ENCODE measurements at places on chromosomes 1 and 21. TPM values are rescaled to one million over a fixed set of nuclear protein-coding genes. Genes with fewer than 3 reads are reported as not detected.

DNA sequence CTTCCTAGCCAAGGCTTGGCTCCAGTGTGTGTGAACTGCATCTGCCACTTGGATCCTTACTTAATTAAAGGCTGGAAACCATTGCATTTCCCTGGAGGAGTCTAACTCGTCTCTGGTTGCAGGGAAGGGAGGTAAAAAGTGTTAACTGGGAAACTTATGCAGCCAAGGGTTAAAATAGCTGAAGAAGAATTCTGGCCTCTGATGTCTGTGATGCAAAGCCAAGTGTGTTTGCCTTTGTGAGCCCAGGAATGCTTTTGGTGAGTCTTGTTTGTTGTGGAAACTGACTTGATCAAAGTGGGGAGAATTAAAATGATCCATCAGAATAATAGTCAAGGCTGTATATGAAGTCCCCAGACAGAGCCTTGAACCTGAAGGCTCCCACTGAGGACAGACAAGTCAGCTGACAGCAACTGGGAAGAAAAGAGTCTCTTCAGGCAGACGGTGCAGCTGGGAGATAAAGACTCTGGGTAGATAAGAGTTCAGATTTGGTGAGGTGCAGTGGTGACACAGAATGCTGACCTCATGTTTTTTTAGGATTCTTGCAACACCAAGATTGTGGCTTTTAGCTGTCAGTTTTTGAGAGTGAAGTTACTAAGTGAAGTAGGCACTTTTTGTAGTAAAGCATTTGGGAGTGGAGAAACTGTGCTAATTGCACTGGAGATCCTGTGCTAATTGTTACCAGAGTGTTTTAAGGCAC is 59.5 kb upstream of the WLS start:
- no peak for DNase-seq

The HJV gene
- total RNA-seq: not detected

The CDK11B gene
- 12.8 TPM for total RNA-seq

The CYP4B1 gene
- total RNA-seq: not detected

DNA sequence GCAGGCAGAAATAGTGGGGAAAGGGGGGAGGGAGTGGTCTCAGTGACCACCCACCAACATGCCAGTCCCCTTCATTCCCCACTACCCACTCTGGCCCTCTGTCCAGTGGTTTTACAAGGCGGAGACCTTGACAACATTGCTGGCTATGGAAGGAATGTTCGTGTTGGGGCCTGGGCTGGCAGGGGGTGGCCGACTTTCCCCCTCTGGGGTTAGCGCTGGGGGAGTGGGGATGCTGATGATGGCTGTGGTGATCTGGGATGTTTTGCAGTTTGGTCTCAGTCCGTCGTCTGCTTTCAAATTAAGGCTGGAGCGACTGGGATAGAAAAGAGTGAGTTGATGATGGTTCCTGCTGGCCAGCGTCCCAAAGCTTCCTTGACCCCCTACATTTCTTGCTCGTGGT is 20.3 kb downstream of the DDX20 start:
- DNase-seq: no peak

GRCh38 chr1:161945306-161946060 is 78.2 kb downstream of the OLFML2B start:
- DNase-seq: no peak

The PCSK9 gene
- not detected for total RNA-seq

- no peak for DNase-seq
Observed at GRCh38 chr1:31215065-31215570, 24.6 kb downstream of the NKAIN1 start.

GRCh38 chr1:190192627-190193026 is 285.0 kb downstream of the BRINP3 start:
- no peak for DNase-seq

The TDRKH gene
- 14.1 TPM for total RNA-seq

The LRRC38 gene
- not detected for total RNA-seq

- no peak for DNase-seq
Observed at GRCh38 chr1:14899686-14900085, 253.9 kb upstream of the TMEM51 start.

DNA sequence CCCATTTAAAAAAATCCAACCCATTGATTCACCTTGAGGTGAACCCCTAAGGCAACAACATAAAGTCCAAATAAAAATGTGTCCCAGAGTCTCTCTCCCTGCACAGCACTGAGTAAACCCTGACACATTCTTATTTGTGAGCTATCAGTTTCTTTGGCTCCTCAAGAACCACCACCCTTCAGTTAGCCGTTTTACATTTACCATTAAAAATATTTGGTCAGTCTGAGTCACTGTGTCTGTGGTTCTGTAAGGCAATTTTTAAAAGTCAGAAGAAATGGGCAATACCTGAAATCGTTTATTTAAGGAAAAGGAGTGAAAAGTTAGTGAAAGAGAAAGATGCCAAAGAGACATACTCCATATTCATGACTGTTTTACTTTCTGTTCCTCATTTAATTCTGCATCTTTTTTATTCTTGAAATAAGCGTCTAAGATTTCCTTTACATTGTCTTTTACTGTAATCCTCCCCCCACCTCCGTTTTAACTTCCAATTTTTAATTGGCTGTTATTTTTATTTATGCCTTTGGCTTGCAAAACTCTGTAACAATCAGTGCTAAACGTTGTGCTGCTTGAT is 91.7 kb upstream of the IVNS1ABP start:
- DNase-seq: no peak

- DNase-seq: no peak
Observed at GRCh38 chr1:42946120-42946898, 12.4 kb downstream of the SLC2A1 start.

GRCh38 chr1:47703981-47704596 is 266.2 kb downstream of the FOXD2 start:
- DNase-seq: peak; percentile 67

The LEPROT gene
- 16.0 TPM for total RNA-seq

The ITLN1 gene
- not detected for total RNA-seq

The CACNA1S gene
- not detected for total RNA-seq

DNA sequence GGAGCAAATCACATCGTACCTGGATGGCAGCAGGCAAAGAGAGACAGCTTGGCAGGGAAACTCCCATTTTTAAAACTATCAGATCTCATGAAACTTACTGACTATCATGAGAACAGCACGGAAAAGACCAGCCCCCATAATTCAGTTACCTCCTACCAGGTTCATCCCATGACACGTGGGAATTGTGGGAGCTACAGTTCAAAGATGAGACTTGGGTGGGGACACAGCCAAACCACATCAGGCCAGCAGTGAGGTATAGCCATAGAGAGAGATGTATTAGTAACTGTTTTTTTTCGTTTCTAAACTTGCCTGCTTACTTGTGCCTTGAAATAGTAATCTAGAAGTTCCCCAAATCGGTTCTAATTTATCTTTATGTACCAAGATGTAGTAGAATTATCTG is 48.9 kb downstream of the AK4 start:
- DNase-seq: no peak

The INSRR gene
- total RNA-seq: not detected

GRCh38 chr1:33244143-33244808 is 12.0 kb upstream of the ZNF362 start:
- no peak for DNase-seq

The GTF2B gene
- 49.7 TPM for total RNA-seq

The SPATA46 gene
- not detected for total RNA-seq

- peak; percentile 99 for DNase-seq
Observed at GRCh38 chr1:234612352-234613127, 2.6 kb upstream of the IRF2BP2 start.

GRCh38 chr1:121558514-121558913 is 373.7 kb downstream of the SRGAP2C start:
- DNase-seq: peak; percentile 80

DNA sequence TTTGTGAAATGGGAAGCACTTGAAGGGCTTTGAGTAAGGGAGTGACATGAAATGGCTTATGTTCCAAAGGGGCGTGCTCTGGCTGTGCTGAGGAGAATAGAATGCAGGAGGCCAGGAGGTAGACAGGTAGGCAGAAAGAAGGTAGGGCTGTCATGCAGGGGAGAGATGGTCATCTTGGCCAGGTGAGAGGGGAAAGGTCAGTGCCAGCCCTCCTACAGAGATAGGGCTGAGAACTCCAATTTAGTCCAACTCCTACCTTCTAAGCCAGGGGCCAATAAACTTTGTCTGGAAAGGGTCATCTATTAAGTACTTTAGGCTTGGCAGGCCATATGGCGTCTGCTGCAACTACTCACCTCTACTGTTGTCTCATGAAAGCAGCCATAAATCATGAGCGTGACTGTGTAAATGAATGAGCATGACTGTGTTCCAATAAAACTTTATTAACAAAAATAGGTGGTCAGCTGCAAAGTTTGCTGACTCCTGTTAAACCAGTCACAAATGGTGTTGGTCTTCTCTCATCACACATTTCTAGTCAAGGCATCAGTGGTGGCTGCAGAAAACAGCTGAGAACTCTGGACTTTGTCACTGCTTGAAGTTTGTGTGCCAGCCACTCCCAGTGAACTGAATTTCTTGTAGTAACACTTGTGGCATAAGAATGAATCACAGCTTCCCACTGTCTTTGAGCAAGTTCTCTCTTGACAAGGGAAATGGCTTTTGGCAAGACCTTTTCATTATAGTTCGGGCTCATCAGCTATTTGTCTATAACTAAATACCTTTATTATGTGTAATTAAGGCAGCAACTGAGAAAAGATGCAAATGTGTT is 32.0 kb upstream of the CD2 start:
- DNase-seq: no peak

DNA sequence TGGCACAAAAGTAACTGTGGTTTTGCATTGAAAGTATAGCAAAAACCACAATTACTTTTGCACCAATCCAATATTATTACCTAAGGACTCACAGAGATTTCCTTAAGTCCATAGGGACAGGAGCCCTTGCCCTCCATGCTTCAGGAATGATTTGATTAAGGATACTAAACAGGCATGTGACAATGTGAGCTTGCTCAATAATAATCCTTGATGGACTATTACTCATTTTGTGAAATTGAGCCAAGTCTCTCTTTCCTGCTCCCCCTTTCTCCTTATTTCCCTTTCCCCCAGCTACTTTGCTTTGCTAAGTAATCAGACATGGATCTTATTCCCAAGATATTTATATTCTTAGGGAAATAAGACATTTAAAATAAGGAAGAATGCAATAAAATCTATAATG is 21.6 kb upstream of the RGL1 start:
- no peak for DNase-seq

The TSNAX gene
- 34.5 TPM for total RNA-seq

DNA sequence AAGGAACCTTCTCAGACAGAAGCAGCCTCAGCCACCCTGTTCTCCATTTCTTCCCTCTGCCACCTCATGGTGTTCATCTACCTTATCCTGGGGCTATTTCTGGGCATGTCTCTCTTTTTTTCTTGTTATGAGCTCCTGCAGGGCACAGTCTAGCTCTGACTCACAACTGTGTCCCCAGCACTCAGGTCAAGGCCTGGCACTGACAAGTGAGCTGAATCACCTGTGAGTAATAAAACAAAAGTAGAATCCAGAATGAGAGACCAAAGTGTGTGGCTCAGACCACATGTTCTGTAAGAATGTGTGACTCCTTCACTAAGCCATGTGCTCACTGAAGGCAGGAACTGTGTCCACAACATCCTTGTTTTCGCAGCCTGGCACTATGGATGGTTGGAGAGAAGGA is 23.2 kb downstream of the C1orf94 start:
- peak; percentile 35 for DNase-seq

- DNase-seq: no peak
Observed at GRCh38 chr1:62912028-62912638, 128.2 kb downstream of the ATG4C start.

GRCh38 chr1:174659823-174660222 is 212.1 kb downstream of the GPR52 start:
- peak; percentile 24 for DNase-seq

DNA sequence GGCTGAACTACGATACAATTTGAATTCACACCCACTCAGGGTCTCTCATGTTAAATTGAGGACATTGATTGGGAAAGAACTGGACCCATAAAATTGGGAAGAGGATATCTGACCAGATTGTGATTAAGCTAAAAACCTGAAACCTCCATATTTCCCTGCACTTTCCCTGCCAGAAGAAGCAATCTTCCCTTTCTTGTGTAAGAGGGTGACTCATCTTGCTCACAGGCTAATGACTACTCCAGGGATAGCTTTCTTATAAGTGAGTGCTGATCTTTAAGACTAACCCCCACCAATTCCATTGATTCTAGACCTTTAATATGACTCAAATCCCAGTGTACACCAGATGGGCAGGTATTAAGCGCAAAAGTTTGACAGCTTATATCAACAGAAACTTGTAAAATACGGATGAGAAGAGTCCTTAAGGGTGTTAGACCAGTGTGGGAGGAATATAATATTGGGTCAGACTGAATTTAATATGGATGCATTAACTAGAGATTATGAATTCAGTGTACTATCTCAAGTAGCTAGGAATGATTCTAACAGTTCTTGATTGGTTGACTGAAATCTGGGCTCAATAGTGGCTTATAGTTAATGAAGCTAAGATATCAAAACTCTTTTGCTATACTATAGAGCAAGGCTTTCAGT is 12.1 kb upstream of the SGIP1 start:
- no peak for DNase-seq

The TMOD4 gene
- total RNA-seq: not detected

DNA sequence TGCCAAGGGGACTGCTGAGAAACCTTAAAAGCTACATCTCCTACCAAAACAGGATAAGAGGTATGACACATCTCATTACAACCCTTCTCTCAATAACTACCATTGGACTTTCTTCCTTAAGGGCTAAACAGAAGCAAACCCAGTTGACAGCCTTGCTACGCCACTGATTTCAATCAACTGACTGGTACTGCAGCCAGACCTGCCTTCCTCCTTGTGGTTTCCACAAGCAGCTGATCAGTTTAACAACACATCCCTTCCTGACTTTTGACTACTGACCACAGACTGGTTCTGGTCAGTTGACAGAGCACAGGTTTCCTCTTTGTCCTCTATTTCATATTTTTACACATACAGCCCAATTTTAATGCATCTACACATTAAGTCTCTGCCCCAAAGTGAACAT is 108.8 kb downstream of the ADAMTS1 start:
- no peak for DNase-seq

DNA sequence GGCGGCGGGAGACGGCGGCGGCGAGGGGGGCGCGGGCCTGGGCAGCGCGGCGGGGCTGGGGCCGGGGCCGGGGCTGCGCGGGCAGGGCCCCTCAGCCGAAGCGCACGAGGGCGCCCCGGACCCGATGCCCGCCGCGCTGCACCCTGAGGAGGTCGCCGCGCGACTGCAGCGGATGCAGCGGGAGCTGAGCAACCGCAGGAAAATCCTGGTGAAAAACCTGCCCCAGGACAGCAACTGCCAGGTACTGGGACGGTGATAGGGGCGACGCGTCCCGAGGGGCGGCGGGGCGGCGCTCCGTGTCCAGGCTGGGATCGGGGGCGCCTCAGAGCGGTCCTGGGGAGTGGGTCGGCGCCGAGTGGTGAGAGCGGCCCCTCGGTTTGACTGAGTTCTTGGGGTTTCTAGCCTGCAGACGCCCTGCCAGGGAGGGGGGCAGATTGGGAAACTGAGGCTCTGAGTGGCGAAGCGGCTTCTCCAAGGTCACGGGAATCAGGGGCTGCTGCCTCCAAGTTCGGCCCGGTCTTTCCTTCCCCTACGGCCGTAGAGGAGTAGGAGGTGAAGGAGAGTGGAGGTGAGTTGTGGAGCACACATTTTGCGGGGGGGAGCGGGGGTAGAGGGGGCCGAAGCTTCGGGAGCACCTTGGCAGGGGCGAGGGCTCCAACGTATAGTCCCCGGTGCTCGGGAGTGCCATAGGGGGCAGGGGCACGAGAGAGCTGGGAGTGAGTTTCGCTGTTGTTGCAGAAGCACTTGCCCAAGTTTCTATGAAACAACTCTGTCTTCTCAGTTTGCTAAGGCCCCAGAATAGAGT is 508 bp downstream of the RAVER2 start:
- DNase-seq: peak; percentile 16

The HES2 gene
- total RNA-seq: 0.59 TPM

GRCh38 chr1:8348047-8348776 is 30.3 kb downstream of the SLC45A1 start:
- no peak for DNase-seq

All from MG63 (cell line).